ENCODE measurements at places on chromosomes 2 and 18.

DNA sequence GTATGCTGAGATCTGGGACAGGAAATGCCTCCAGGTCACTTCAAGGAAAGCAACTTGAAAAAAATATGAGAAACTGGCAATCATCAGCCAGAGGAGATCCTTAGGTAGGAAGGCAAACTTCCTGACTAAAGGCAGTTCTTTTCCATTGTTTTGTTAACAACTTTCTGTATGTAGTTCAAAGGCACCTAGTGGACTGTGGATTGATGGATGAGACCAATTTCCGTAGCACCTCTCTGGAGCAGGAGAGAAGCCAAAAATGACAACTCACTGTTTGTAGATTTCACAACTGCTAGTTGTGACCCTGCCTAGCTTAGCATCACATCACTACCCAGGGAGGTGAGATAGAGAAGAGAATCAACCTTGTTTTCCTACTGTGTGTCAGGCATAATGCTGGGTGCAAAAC, 21.8 kb upstream of the NOSTRIN start:
- peak; percentile 64 for DNase-seq

GRCh38 chr18:49185623-49186022, 234.9 kb upstream of the SMAD7 start:
- DNase-seq = no peak

DNA sequence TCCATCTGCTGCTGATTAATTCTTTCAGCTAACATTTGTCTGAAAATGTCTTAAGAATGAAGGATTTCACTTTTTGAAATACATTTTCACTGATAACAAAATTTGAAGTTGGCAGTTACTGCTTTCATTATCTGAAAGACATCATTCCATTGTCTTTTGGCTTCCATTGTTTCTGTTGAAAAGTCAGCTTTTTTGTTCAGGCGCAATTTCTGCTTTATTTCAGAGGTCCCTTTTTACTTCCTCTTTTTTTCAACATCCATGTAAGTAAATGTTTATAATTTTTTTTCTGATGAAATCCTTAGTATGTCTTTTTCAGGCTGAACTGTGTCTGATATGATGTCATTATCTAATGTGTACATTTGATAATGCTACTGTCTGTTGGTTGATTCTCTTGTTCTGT, 184.2 kb downstream of the RND3 start:
- DNase-seq = peak; percentile 10

DNA sequence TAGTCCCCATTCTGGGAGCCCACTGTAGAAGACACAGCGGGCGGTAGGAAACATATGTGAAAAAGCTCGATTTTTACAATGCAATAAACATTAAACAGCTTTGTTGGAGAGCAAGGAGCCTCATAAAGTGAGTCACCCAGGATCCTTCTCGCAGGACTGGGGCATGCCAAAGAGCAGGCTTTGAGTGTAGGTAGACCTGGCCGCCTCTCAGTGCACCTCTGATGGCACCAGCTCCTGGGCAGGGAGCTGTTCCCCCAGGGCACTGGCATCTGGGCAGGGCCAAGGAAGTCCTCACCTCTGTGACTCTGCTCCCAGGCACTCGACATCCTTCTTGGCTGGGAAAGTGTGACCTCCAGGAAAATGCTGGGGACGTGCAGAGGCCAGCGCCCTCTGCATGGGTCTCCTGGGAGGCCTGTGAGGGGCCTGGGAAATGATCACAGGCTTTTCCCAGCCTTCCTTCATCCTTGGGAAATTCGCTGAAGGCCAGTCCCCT, 94.2 kb downstream of the POLR1A start:
- no peak for DNase-seq

DNA sequence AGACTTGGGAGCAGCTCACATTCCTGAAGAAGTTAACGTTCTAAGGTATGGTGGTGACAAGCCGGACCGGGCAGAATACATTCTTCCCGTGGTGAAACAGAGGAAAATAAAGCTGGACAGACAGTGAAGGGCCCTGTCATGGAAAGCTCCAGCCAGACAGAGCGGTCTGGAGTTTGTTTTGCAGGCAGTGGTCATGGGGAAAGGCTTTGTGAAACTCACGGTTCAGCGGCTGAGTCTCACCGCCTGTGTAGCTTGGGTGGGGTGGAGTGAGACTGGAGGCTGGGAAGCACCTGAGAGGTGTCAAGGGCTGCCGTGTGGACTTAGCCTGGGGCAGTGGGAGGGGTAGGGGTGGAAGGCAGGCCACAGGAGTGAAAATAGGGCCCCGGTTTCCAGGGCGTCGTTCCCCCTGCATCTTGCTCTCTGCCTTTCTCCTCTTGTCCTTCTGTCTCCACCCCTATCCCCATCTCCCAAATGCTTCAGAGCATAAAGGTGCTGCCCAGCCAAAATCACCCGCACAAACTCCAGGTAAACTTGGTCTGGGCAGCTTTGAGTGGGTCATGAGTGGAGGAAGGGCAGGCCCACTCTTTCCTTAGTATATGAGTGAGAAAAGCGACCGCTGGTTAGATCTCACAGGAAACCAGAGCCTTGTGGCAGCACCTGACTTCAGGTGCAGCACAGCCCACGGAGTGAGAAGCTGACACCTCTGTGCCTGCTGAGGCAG, 11.4 kb upstream of the SLC20A1 start:
- DNase-seq = no peak

GRCh38 chr18:48300463-48300961, 108.7 kb downstream of the ZBTB7C start:
- DNase-seq = no peak

GRCh38 chr2:163600801-163601200, 135.0 kb downstream of the FIGN start:
- no peak for DNase-seq

DNA sequence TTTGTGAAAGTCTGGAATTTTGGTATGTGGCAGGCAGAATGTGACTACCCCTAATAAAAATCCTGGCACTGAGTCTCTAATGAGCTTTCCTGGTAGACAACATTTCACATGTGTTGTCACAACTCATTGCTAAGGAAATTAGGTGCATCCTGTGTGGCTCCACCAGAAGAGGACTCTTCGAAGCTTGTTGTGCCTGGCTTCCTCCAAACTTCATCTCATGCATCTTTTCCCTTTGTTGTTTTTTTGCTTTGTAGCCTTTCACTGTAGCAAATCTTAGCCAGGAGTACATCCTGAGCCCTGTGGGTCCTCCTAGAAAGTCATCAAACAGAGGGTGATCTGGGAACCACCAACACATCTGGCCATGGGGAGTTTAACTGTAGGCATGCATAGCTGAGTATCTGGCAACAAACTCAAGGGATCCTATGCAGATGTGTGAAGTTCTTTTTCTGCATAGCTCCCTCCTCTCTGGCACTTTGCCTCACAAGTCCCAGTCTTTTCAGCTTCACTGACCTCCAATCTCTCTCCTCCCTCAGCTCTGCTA, 42.1 kb upstream of the SERTAD2 start:
- DNase-seq = peak; percentile 56

DNA sequence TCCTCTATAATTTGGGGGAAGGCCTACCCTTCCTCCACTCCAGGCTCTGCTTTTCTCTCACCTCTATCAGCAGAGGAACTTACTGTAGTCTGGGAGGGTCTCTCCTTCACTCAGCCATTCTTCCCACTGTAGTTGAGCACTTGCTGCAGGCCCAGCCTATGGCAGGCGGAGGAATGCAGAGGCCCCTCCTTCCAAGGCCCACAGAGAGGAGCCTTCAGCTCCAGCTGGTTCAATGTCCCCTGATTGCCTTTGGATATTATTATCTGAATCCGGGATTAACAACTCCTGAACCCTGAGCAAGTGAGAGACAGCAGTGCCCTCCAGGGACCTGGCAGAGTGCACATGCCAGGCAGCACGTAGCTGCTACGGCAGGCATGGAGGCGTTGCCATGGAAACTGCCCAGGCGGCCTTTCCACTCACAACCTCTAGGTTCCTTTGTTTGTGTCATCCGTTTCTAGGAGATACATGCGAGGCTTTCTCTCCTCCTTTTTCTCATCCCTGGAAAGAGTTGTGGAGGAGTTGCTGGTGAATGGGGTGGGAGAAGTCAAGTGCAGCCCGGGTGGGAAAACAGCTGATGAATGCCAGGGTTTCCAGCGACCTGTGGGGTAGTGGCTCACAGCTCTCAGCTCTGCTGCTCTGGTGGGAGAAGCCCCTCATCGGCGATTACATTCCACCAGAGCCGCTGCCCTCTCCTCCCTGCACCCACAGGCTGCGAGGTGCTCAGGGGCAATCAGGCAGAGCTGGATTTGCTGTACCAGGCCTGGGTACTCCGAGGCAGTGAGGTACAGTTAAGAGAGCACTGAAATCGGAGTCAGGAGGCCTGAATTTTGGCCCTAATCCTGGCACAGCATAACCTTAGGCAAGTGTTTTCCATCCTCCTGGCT, 55.3 kb upstream of the HK2 start:
- DNase-seq = no peak

DNA sequence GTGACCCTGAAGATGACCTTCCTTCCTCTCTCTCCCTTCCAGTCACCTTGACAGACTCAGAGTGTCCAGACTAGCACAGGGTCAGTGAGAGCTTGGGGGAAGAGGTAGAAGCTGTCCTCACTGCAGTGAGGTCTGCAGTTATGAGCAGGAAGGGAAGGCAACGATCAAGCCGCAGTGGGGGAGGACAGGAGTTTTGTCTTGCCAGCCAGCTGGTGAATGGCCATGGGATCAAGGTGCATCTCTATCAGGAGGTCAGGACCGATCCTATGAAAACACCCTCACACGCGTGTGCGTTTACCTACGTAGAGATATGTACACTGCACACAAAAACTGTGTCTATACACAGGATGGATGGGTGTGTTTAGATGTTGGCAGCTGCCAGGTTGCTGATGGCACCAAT, 83.2 kb downstream of the THNSL2 start:
- no peak for DNase-seq

DNA sequence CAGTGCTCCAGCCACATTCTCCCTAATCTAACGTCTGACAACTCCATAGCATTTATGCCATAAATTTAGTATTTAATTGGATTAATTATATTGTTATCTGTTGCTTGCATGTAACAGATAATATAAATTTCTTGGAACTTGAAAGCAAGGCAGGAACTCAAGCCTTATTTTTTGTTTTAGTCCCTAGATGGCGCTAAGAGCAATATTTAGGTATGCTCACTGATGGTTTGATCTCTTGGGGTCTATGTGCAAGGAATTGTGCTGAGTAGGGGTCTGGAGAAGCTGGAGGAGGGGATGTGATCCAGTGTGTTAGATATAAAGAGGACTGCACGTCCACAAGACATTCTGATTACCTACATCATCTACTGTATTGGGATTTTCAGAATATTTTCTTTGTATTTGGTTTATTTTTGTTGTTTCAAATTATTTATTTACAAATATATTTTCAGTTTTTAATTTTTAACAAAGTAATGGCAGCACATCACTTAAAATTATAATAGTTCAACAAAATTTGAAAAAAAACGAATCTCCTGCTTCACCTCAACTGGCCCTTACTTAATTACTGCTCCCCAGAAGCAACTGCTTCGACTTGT, 32.8 kb downstream of the KATNAL2 start:
- no peak for DNase-seq

- peak; percentile 7 for DNase-seq
Measured at GRCh38 chr18:63844254-63844653, 43.3 kb upstream of the SERPINB2 start.

DNA sequence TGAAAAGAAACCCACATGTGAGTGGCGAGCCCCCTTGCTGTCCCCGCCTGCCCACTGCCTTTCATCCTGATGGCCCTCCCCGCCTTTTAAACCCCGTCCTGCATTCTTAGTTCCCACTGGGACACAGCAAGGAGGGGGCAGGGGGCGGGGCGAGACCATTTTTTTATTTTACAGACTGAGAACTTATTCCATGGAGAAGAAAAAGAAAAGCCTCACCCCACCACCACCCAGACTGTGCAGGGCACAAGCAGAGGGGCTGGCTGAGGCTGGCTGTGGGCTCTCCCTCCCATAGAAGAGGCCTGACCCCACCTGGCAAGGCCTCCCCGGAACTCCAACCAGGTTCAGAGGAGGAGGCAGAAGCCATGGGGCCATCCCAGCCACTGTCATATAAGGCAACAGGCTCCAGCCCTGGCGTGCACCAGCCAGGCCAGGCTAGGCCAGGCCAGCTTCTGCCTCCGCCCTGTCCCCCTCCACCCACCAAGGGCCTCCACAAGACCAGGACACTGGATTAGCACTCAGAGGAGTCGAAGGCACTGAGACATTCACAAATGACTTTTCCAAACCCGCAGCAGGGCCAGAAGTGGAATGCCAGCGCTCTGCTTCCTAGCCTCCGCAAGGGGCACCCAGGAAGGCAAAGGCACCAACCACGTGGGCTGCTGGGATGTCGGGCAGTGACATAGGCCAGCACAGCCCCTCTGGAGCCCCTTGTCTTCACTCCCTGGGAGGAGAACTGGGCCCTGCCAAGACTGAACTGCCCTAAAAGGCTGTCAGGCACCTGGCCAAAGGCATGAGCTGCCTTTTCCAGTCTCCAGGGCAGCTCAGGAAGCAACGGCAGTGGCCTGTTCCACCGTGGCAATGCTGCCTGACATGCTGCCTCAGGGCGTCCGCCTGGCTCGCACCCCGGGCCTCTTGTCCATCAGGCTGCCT, 37.5 kb upstream of the SEMA4C start:
- DNase-seq = peak; percentile 57

GRCh38 chr2:136233298-136233697, 115.3 kb upstream of the CXCR4 start:
- no peak for DNase-seq

DNA sequence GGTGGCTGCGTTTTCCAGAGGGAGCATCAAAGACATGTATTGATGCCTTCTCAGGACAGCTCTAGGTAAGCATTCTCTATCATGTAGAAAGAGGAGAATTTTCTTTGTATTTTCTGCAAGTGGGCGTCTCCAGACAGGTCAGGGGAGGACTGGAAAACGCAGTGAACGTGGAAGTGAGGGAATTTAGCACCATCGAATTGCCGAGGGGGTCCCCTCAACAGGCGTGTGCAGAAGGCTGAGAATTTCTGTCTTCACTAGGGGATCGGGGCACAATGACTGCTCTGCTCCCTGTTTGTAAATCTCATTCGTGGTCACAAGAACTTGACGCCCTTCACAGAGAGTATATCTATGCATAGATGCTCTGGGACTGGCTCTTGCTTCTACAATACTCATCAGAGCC, 5.0 kb upstream of the NTSR2 start:
- DNase-seq = no peak

- no peak for DNase-seq
Measured at GRCh38 chr2:67854103-67854743, 208.6 kb downstream of the C1D start.

GRCh38 chr18:12308386-12309100, 502 bp downstream of the TUBB6 start:
- DNase-seq = peak; percentile 75

DNA sequence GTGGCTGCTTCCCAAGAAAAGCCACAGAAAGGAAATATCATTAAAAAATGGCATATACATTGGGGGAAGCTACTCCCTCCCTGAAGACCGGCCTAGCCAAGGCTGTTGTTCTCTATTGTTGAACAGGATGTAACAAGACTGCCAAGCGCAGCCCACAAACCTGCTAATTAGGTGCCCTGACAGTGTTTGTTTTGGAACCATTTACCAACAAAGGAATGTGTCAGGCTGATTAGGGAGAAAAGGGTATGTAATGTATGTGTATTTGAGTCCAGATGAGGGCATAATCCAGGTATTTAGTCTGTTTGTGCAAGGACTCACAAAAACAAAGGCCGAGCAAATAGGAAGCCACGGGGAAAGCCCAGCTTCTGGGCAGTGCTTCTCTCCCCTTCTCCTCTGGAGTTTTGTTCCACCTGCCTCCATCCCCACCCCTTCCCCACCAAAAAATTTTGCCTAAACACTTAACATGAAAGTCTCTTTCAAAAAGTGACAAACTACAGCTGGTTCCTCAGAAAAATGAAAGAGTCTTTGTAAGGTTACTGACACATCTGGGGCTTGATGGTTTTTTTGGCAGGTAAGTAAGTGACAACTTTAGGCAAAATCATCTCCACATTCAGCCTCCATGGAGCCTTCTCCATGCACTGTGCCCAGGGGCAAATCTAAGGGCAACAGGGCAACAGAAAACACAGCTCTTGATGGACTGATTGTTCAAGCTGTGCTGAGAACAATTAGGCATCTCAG, 78.3 kb upstream of the FZD5 start:
- peak; percentile 96 for DNase-seq
